ENCODE measurements at places on chromosomes 7 and 10.
A peak's percentile ranks its signal among the peaks of the same experiment; 100 is the strongest.

DNA sequence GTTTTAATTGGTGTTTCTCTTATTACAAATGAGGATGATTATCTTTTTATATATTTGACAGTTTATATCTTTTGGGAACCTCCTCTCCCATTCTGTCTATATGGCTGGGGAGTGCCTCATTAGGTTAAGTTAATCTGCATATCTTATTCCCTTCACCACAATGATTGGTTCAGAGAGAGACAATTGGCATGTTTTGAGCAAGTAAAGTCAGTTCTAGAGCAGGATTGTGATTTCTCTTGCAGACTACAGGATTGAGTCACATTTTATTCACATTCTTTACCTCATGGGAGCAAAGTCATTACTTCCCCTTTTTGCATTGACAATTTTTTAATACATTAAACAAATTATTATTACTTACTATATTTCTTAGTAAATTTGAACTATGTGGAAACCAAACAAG, 345.6 kb downstream of the MDFIC start:
- peak; percentile 40 for DNase-seq

- no peak for DNase-seq
These were observed 4.1 kb upstream of the PILRB start for GRCh38 chr7:100353685-100354330.

DNA sequence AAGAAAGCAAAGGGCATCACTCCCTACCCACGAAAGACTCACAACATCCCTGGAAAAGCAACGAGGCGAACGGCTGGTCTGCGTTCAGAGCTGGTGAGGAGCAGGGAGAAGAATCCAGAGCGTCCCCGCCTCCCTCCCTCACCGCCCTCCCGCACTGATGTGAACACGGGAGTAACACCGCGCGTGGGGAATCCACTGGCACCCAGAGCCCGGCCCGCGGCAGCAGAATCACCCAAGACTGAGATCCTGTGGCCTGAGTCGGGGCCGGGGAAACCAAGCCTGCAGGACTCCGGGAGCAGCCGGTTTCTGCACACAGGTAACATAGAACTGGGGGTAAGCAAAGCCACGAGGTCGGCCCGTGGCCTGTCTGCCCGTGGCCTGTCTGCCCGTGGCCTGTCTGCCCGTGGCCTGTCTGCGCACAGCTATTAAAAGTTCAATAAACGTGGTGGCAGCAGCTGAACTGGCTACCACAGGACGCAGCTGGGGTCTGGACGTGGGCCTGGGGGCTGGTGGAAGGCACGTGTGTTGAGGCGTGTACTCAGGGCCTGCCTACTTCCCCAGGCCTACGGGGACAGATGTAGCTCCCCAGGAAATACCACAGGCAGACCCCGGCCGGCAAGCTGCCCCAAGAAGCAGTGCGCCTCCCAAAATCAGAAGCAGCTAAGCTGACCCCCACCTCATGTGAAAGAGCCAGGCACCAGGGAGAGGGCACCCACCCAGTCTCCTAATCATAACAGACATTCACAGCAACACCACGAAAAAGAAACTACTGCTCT, 23.0 kb downstream of the DIP2C start:
- DNase-seq = no peak

DNA sequence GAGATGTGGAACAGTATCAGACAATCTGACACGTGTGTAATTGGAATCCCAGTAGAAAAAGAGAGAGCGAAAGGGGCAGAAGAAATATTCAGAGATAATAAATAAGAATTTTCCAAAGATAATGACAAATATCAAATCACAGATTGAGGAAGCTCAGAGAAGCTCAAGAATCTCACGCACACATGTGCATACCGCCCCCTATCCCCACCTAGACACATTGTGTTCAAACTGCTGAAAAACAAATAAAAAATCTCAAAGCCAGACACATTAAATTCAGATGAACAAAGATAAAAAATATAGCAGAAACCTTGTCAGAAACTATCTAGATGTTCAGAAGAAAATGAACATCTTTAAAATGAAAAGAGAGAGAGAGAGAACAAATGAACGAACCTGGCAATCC, 17.2 kb downstream of the SFR1 start:
- no peak for DNase-seq

All from NCI-H2081 (cell line).